ENCODE measurements at places on chromosomes 2 and 18. TPM values are rescaled to one million over a fixed set of nuclear protein-coding genes. Genes with fewer than 3 reads are reported as not detected.
A peak's percentile ranks its signal among the peaks of the same experiment; 100 is the strongest.

- H3K27ac ChIP-seq, result no peak overlapping the region
- no peaks in the 10 kb centered on the region for H3K27me3 ChIP-seq
- DNase-seq, result peak; percentile 36
- H3K4me1 ChIP-seq, result no peaks in the 10 kb centered on the region
- no peak overlapping the region for H3K4me3 ChIP-seq
- no peaks in the 10 kb centered on the region for H3K36me3 ChIP-seq
These were observed 1.9 kb upstream of the STAT4 start for GRCh38 chr2:191152482-191153240.

Gene PKDCC
- total RNA-seq, result 52.2 TPM

DNA sequence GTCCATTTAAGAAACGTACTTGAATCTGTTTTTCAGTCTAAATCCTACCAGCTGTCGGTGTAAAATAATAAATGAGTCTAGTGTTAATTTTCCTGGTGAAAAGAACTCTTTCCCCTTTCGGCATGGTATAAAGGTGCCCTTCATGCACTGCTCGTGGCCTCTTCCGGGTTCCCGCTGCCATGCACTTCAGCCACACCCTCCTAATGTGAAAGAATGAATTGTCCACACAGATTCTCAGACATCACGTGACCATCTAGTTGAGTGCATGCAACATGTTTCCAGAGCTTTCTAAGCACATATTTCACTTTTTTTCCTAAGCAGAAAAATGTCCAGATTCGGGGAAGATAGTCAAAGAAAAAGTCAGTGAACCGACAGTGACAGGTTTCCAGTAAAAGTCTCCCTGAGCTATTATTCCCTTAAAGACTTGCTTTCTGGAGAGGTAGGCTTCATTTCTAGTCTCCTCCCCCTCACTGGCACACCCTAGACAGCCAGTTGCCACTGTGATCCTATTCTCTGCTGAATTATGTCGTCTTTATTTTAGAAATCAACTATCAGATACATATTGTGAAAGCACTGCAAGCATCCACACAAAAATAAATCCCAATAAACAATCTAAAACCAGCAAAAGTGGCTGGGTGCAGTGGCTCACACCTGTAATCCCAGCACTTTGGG, 65.9 kb upstream of the RPL31 start:
- no peak for DNase-seq
- H3K4me3 ChIP-seq, result no peak overlapping the region
- no peaks in the 10 kb centered on the region for H3K36me3 ChIP-seq
- H3K4me1 ChIP-seq, result no peaks in the 10 kb centered on the region
- no peaks in the 10 kb centered on the region for H3K27me3 ChIP-seq
- H3K27ac ChIP-seq, result no peak overlapping the region

GRCh38 chr2:35787302-35788031, 568.1 kb upstream of the CRIM1 start:
- H3K27ac ChIP-seq, result no peak overlapping the region
- no peaks in the 10 kb centered on the region for H3K27me3 ChIP-seq
- DNase-seq, result no peak
- no peaks in the 10 kb centered on the region for H3K36me3 ChIP-seq
- no peak overlapping the region for H3K4me3 ChIP-seq
